ENCODE measurements at places on chromosomes 6 and 20.

- DNase-seq: no peak
Observed at GRCh38 chr6:169252505-169253189, 999 bp downstream of the THBS2 start.

GRCh38 chr6:19465256-19465655 is 371.9 kb upstream of the ID4 start:
- DNase-seq: no peak

- no peak for DNase-seq
Observed at GRCh38 chr20:5008759-5009158, 7.4 kb upstream of the SLC23A2 start.

DNA sequence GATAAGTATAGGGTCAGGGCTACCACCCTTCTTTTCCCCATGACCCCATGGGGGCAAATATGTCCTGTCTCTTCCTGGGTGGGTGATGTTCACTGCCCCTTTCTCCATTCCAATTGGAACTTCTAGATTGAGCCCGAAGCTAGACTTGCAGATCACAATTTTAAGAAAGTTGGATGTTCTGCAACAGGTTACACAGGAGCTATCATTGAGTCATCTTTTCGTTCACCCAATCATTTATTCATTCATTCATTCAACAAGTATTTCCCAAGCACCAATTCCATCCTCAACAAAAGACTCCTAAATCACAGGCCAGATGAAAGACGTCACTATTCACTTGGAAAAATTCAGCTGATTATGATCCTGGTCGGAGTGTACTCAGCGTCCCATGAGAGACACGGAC is 71.0 kb upstream of the FOXP4 start:
- no peak for DNase-seq

- peak; percentile 43 for DNase-seq
Observed at GRCh38 chr6:43774776-43775534, 4.9 kb downstream of the VEGFA start.

DNA sequence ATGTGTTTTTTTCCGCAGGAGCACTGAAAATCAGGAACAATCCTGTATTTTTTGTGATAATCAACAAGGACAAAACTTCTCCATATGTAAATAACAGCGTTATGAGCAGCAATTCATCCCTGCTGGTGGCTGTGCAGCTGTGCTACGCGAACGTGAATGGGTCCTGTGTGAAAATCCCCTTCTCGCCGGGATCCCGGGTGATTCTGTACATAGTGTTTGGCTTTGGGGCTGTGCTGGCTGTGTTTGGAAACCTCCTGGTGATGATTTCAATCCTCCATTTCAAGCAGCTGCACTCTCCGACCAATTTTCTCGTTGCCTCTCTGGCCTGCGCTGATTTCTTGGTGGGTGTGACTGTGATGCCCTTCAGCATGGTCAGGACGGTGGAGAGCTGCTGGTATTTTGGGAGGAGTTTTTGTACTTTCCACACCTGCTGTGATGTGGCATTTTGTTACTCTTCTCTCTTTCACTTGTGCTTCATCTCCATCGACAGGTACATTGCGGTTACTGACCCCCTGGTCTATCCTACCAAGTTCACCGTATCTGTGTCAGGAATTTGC is at the start of gene TAAR6:
TAAR6 (plus strand) TSS at position 102 of the 557 bp plus-strand sequence; CDS start at position 102, 0 bp downstream.
- DNase-seq: no peak

GRCh38 chr20:23446505-23446904 is 6.2 kb downstream of the CST11 start:
- peak; percentile 41 for DNase-seq

- DNase-seq: no peak
Observed at GRCh38 chr6:2426561-2427340, 181.3 kb upstream of the GMDS start.

GRCh38 chr6:36380166-36380565 is 7.3 kb downstream of the ETV7 start:
- no peak for DNase-seq

DNA sequence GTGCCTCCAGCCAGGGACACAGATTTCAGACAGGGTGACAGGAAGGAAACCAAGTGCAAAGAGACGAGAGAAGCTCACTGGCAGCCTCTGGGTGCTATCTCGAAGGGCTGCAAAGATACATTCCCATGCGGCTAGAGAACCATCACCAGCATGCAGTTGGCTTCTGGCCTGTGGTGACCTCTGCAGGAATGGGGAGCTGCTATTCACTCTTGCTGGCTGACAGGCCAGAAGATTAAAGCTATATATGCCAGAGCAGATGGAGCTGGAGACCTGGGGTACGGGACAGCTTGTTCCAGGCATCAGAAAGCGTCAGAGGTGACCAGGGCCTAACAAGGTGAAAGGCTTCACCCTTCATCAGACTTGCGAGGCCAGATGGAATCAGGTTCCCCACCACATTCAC is 20.0 kb downstream of the MAP1LC3A start:
- DNase-seq: no peak

- DNase-seq: no peak
Observed at GRCh38 chr6:119484598-119484997, 135.0 kb upstream of the MAN1A1 start.

- DNase-seq: no peak
Observed at GRCh38 chr6:7522873-7523272, 18.6 kb upstream of the DSP start.

DNA sequence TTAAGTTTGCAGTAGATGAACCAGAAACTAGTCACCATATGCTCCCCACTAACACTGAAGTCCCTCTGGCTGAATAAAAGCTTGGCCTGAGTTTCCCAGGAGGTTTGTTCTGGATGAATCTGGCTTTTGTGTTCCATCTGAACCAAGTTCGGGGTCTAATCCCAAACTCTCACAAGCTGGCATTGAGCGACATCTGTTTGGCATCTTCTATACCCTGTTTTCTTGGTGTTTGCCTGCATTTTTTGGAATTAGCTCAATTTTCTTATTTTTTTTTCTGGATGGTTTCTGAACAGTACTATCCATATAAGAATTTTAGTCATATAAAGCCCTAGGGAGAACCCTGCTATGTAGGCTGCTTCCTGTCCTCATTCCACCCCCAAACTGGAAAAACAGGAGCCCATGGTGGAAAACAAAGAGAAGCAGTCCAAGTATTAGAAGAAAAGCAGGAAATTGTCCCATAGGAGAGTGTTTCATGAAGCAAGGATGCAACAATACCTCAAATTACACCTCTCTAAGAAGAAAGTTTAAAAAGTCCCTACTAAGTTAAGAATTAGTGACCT is 737.1 kb downstream of the DHX35 start:
- DNase-seq: no peak

GRCh38 chr20:38343311-38344106 is 2.8 kb upstream of the LBP start:
- no peak for DNase-seq

DNA sequence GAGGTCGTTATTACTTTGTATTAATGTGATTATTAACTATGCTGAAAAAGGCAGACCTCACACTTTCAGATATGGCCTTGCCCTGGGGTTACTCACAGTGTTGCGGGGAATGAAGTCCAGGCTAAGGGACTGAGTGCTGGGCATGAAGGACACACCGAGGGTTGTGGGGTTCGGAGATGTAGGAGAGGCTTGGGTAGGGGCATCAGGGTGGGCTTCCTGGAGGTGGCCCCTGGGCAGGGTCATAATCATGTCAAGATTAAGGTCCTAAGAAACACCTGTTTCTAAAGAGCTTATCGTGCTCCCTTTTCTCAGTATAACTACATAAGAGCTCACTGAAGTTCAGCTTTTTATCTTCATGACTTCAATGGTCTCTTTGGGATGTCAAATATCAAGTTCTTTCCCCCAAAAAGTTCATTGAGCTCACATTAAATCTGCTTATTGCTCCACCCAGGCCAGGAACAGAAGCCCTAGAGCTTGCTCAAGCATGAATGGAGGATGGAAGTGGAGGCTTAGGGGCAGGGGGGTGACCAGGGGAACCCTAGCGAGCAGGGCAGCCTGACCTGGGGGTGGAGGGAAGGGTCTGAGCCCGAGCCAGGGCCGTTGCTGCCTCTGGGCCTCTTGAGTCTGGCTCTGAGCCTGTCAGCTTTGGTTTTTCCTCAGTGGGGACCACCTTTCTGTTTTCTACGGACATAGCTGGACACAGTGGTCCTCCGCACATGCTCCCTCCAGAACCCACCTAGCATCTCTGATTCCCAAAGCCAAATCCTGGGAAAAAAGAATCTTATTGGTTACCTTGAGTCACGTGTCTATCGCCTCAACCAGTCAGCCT is 37.3 kb upstream of the TGM2 start:
- no peak for DNase-seq

GRCh38 chr20:3041854-3042409 is 1.5 kb upstream of the GNRH2 start:
- DNase-seq: no peak

- DNase-seq: no peak
Observed at GRCh38 chr20:60254901-60255411, 296.7 kb downstream of the CDH26 start.

DNA sequence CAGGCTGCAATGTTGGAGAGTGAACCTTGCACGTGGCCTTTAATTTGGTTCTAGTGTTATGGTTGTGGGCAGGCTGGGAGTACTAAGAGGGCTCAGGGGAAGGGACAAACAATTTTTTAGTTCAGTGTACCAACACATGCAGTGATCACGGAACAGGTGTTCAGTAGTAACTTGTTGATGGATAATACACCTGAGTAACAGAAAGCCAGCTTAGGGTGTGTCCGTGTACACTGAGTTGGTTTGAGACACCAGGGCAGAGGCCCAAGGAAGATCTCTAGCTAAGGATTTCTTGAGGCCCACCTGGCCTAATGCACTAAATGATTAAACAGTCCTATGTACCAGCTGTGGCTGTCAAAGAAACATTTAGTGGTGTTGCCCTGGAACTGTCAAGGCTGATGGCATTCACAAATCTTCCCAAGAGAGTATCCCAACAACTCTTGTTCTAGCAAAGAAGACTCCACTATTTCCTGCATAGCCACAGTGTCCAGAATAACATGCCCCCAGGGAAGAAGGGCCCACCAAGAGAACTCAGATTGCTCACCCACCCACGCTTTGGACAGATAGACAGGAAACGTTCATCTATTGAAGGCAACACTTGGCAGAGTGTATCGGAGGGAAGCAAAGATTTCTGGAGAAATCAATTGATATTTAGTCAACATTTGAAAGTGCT is 60.0 kb downstream of the CD83 start:
- no peak for DNase-seq

DNA sequence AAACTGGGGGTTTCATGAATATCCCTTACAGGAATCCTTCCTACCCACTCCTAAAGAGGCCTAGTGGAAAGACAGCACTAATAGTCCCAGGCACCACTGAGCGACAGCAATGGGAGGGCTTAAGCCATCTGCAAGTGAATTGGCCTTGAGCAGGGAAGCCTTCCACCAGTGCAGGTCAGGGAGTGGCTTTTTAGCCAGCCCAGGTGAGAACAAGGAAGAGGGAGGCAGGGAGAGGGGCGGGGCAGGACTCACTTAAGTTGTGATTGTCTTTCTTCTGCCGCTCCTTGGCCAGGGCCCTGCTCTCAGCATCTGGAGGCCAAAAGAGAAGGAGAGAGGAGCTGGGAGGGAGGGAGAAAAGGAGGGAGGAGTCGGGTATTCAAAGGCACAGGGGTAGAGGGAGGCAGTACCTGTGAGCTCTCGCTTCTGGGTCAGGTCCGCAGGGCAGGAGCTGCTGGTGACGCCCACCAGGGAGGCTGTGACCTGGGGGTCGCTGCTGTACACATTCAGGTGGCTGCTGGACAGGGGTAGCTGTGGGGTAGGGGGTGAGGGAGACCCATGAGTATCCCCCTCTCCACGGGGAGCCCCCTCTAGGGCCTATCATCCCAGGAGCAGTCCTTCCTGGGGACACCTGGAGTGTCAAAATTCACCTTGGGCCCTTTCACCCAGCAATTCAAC is 47.8 kb downstream of the TFEB start:
- DNase-seq: no peak

DNA sequence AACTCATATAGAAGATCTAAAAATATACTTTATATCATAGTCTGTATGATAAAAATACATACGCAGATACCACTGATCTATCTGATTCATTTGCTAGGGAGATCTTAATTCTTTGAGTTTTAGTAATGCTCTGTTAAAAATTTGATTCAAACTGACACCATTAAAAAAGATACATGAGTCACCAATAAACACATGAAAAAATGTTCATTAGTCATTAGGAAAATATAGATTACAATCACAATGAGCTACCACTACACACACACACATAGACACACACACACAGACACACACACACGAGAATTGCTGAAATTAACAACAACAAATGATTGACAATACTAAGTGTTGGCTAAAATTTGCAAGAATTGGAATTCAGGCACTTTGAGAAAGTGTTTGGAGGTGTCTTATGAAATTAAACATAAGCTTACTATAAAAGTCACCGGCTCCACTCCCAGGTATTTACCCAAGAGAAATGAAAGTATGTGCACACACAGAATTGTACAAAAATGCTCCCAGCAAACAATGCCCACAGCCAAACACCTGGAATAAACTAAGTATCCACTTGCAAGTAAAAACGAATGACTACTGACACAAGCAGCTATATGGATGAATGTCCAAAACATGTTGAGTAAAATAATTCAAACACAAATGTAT is 117.7 kb upstream of the GGTLC1 start:
- no peak for DNase-seq

DNA sequence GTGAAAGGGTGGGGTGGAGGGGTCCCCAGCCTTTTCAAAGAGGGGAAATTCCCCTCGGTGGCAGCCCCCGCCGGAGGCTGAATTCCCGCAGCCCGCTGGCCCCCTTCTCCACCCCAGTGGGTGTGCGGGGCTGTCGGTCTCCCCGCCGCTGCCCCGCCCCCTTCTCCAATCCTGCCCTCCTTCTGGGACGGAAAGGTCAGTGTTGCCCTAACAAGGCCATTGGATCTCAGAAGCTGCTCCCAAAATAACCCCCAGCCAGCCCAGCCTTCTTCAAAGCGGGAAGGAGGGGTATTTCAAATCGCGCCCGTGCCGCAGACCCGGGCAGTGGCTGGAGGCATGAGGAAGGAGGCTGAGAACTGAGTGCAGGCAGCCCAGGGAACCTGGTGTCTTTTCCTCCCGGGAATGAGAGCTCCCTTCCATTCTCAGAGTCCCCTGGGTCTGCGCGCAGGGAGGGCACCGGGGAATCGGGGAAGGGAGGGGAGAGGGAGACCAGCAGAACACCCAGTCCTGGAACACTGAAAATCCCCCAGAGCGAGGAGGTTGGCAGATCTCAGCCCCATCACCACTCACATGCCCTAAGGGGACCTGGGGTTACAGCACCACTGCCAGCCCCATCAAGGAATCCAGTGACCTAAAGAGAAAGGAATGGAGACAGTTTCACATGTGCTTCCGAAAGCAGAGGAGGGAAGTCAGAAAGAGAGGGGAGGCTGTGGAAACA is at the start of gene JPH2:
JPH2 (minus strand) TSS at position 135 of the 718 bp plus-strand sequence. CDS start 483 bp downstream, outside the sequence.
- peak; percentile 58 for DNase-seq

GRCh38 chr20:59718071-59718470 is 113.7 kb downstream of the PHACTR3 start:
- DNase-seq: no peak

All from kidney capillary endothelial cell (primary cell).